T47D (cell line): ENCODE measurements at places on chromosomes 3 and 15.

DNA sequence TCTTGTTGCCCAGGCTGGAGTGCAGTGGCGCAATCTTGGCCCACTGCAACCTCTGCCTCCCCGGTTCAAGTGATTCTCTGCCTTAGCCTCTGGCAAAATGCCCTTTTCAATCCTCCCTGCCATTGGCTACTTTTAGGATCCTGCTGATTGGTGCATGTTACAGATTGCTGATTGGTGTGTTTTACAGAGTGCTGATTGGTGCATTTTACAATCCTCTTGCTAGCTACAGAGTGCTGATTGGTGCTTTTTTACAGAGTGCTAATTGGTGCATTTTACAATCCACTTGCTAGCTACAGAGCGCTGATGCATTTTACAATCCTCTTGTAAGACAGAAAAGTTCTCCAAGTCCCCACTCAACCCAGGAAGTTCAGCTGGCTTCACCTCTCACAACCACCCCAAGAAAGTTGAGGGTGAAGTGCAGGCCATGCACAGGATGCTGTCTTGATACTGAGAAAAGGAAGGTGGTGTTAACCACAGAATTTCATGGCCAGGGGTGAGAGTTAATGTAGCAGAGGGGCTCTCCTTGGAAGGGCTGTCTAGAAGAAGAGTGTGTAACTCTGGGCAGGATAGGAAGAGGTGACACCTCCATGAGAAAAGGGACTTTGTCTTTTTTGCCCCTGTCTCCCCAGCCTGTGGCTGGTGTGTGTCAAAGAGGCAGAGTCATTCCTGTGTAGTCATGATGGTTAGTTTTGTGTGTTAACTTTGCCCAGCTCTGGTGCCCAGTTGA, 145.9 kb downstream of the APBA2 start:
- no peak for DNase-seq

GRCh38 chr3:192917404-192918274, at the start of gene MB21D2:
Gene MB21D2 (minus strand): TSS chr3:192917856. CDS start chr3:192917840, 16 bp downstream.
- peak; percentile 93 for DNase-seq

- no peak for DNase-seq
Observed at GRCh38 chr3:131708241-131708640, 205.5 kb upstream of the MRPL3 start.

DNA sequence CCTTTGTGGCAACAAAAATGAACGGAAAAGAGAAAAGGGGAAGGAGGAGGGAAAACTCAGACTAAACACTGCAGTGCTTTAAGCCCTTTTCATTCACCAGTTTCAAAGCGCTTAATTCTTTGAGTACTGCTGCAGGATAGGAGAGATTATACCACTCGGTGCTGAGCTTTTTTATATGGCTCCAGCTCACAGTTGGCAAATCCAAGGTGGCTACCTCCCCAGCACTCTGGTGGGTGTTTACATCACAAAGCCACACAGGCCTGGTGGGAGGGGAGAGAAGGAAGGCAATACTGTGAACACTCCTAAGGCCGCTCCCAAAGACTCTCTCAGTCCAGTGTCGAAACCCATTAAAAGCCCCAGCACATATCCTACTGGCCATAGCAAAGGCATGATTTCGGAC, 191.4 kb downstream of the STT3B start:
- no peak for DNase-seq

- DNase-seq: no peak
Observed at GRCh38 chr15:54517366-54517765, 539.1 kb downstream of the UNC13C start.

DNA sequence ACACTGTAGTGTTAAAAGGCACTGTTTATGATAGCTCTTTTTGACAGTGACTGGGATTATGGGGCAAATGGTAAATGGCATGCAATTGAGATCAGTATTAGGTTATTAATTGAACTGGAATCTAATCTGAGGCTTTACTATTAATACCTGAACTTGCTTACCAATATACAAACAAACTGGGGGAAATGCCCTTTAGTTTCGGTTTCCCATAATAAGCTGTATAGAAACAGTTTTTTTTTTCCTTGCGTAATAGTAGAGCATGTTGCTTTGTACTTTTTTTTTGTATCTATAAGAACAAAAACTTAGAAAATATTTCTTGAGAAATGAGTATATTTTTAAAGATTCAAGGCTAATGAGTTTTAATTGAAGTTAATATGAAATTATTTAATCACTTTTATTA, 95.0 kb downstream of the FNDC3B start:
- no peak for DNase-seq

DNA sequence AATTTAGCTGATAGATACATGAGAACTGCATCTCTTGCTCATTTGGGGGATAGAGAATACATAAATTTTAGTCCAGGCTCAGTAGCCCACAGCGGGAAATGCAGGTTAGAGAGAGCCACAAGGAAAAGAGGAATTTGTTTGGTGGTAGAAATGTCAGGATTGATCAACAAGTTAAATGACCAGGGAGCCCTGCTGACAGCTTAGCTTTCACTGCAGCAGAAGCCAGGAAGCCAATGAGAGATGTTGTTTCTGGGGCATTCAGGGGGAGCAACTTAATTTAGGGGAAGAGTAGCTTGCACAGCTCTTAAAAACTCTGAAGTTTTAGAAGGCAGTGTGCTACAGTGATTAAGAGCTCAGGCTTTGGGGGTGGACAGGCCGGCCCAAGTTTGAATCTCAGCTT, 22.7 kb downstream of the ARHGEF26 start:
- no peak for DNase-seq

DNA sequence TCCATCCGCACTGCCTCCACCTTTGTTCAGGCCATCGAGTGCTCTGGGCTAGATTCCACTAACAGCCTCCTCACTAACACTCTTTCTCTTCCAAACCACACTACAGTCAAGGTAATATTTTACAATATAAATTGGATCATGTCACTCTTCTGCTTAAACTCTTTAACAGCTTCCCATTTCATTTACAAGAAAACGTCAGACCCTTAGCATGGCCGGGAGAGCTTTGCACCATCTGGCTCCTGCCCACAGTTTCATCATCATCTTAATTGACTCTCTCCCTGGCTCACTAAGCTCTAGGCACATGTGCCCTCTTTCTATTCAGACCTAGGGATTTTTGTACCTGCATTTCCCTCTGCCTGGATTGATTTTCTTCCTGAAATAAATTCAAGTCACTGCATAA, 354.7 kb downstream of the FGF12 start:
- DNase-seq: no peak

DNA sequence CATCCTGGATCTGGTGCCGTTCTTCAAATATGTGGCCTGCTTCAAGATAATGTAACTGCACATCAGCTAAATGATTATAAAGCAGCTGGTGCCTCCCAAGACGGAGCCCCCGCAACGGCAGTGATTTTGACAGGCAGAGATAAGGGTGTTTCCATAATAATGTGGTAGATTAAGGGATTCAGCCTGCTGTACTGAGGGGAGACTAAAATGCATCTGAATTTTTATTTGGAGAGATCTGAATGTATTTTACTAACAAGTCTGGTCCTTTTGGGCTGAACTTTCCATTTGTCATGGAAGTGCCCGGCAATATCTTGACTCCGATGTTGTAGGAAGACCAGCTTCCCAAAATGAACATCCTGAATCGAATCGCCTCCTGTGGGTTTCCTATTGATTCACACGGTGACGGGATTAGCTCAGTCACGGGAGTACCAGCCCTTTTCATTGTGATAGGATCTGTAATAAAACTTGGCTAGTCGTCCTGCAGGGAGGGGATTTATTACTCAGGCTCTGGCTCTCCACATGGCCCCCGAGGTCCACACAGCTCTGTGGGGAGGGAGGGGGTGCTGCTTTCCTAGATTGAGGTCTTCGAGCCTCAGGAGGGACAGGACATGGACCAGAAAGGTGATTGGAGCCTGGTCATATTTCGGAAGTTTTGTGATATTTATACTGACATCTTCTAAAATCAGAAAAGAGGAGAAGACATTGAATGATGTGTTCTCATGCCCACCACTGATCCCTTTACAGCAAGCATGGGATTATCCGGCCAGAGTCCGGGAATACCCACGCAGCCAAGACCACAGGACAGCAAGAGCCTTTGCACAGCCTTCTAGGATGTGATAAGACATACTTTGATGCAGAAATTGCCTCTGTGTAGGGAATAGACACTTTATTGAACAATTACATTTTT, 2.5 kb upstream of the PCSK6 start:
- no peak for DNase-seq

GRCh38 chr3:46887980-46888494, 10.5 kb downstream of the PTH1R start:
- DNase-seq: no peak

GRCh38 chr3:163863146-163863545, 1215.2 kb downstream of the SI start:
- DNase-seq: no peak

GRCh38 chr3:184672977-184673870, 38.6 kb downstream of the MAGEF1 start:
- DNase-seq: no peak

- no peak for DNase-seq
Observed at GRCh38 chr3:131796558-131797198, 238.1 kb downstream of the CPNE4 start.

DNA sequence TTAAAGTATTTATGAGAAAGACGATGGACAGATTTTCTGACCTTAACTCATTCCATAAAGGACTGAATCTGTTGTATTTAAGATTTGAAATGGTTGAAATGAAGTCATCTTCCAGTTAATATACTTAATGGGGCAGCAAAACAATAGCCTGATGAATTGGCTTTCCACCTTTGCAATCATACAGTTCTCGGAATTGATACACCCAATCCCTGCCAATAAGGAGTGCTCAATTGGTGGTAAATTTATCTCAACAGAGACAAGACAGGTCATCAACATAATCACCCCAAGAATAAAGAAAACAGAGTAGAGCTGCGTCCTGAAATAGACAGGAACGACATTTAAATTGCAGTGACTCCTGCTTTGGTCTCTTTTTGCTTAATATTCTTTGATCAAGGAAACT, 11.2 kb downstream of the ANXA2 start:
- DNase-seq: no peak

DNA sequence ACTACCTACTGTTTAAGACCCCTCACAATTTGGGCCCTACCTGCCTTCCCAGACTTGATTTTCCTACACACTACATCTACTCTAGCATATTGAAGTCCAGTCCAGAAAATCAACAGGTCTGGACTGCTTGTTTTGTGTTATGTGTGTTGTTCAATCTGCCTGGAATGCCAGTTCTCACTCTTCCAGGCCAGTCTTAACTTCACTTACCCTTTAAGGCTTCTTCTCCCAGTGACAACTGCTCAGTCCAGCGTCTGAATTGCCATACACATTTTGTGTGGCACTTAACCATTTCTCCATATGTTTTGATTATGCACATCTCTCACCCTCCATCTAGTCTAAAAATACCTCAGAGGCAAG, 1.1 kb downstream of the TICRR start:
- DNase-seq: no peak

GRCh38 chr3:22660606-22661005, 542.5 kb upstream of the UBE2E2 start:
- DNase-seq: no peak

DNA sequence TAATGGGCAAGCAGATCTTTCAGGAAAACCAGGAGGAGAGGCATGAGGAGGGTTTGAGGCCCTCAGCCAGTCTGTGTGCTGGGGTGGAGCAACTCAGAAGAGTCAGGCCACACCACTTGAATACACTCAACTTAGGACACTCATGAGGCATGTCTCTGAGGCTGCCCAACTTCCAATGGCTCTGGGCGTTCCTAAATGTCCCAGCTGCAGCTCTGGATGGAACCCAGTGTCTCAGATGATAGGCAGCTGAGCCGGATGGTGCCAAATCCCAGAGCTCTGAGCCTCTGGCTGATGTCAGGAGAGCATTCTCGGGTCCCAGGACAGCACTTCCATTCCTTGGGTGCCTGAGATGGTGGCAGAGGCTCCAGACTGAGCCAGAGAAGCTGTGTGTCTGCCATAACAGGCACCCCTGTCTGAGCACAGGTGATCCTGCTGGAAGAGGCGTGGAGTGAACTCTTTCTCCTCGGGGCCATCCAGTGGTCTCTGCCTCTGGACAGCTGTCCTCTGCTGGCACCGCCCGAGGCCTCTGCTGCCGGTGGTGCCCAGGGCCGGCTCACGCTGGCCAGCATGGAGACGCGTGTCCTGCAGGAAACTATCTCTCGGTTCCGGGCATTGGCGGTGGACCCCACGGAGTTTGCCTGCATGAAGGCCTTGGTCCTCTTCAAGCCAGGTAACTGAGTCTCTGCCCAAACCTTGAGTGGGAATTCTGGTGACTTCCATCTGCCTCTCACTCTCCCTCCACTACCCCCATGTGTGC, 2.8 kb downstream of the NR2E3 start:
- no peak for DNase-seq

DNA sequence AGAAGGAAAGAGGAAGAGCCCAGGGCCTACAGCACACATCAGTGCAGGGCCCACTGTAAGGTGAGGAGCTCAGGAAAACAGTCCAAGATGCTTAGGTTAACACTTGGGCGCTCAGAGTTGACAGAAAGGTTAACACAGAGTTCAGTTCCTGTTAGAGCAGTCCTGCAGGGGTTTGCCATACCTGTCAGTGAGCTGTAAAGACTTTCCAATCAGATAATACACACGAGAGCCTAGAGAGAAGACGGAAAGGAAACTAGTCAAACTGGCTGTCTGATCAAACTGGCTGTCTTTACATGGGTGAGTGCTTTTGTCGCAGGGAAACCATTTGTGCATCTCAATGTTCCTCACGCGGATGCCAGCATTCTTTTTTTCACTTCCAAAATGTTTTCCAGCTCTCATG, 61.4 kb upstream of the ARHGEF26 start:
- peak; percentile 56 for DNase-seq

DNA sequence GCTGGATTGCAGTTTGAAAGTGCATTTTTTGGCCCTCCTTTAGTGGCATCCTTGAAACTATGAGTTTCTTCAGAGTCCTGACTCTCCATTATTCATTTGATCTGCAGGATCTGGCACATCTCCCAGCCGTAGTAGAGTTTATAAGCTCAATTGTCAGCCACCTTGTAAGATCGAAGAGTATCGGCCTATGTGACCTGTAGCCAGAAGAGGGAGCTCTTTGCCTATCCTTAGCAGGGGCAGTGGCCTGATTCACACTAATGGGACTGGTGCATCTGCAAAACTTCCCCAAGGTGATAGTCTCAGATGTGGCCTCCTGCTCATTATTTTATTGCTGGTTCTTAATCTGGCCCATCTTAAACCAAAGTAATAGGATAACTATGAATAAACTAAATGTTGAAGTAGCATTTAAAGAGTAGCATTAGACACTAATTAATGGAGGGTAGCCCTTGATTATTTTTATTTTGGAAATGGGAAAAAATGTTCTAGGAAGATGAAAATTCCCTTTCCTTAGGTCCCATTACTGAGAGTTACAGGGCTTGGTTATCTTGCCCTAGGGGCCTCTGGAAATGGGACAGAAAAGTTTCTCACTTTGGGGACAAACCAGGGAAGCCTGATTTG, 21.2 kb downstream of the GCSAM start:
- DNase-seq: peak; percentile 77

DNA sequence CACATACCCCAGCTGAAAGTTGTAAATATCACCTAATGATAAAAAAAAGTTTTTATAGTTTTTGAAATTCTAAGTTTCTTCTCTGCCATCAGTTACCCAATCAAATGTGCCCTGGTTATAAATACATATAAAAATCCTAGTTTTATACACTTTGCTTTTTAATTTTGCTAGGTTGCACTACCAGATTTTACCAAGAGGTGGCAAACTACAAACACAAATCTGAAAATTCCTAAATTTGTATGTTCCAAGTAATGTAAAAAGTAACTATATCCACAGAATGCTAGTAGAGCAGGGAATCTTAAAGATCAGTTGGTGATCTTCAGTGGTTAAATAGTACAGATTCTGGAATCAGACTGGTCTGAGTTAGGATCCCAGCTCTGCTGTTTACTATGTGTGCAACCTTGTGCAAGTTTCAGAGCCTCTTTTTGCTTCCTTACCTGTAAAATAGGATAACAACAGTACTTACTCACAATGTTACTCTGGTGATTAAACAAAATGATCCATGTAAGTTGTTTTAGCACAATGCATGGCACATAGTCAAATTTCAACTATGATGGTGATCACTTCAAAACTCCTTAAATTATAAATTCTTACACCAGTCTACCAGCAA, 11.0 kb downstream of the TRPM7 start:
- DNase-seq: no peak
